ENCODE measurements at places on chromosomes 5 and 9.

DNA sequence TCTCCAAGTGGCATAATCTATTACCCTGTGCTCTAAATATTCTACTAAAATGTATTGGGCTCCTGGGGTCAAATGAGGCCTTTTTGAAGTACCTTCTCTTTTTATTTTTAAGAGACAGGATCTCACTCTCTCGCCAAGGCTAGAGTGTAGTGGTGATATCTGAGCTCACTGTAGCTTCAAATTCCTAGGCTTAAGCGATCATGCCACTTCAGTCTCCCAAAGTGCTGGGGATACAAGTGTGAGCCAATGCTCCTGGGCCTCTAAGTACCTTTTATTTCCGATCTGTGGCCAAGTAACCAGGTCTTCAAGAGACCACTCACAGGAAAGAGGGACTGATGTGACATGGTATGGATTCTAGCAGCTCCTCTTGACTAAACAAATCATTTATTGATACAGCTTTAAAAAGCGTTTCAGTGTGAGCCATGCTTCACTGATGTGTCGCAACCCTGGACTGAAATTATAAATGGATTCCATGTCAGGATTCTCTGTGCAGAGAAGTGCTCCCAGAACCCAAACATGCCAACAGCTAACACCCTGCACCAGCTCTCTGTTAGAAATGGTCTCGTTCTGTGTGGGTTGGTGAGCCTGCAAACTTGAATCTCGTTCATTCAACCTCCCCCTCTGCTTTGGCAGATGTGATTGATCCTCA is 477.8 kb downstream of the HINT1 start:
- DNase-seq: no peak

DNA sequence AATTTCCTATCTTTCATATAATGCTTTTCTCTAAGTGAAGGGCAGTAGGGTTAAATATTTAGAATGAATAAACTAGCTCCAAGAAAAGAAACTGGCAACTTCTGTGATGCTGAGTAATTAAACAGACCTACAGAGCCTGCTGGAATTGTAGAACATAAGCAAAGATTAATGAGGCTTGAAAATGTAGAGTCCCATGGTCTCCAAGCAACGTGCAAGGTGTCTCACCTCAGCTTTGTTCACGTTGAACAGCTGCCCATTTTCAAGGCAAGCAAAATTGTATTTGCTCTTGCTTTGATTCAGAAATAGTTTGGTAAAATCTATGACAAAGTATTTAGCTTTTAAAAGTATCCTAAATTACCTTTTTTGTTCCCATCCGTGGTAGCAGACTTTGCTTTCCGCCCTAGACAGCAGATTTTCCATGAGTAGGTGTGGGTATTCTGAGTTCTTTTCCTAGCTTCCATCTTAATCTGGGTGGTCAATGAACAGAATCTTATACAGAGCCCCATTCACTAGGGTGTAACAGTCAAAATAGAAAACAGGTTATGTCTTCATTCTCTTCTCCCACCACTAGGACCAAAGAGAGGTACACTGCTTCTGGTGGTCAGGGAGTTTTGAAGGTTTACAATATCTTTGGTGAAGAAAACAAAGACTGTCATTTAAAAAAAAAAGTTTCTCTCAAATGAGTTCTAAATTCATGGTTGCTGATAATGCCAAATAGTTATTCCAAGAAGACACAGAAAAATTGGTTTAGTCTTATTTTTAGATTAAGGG is 52.1 kb upstream of the TYRP1 start:
- no peak for DNase-seq

- DNase-seq: no peak
Observed at GRCh38 chr5:154794525-154795234, 39.5 kb downstream of the LARP1 start.

GRCh38 chr9:27053369-27054022 is 48.0 kb upstream of the LRRC19 start:
- DNase-seq: no peak

GRCh38 chr5:1963358-1963757 is 80.6 kb upstream of the IRX4 start:
- DNase-seq: no peak

DNA sequence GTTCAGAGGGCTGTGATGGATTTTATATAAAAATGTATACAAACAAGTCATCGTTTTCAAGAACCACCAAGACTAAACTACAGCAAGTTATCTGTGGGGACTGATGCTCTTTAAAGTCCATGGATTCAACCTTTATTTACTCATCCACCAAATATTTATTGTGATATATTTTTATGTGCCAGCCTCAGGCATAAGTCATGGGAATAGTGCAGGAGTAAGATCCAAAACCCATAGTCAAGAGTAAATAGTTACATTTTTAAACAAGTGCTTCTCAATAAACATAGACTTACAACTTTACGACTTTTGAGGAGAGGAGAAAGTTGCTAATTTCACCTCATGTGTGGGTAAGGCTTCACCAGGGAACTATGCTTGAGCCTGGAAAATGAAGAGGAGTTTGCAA is 24.6 kb downstream of the MACIR start:
- no peak for DNase-seq

- DNase-seq: no peak
Observed at GRCh38 chr9:16729651-16730050, 140.8 kb downstream of the BNC2 start.

DNA sequence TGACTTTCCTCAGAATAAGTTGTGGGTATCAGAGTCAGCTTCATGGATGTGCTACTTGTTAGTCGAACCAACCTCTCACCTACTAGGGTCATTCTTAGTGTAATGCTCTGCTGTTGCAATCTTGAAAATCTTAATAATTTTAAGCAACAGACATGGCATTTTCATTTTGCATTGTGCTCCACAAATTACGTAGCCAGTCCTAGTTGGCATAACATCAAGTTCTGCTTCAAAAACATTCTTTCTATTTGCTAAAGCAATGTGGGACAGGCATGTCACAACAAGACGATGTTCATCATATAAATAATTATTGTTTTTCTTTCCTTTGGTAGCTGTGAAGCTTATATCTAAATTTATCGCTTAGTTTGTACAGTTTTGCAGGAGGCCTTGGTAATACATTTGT is 39.3 kb upstream of the CDH12 start:
- DNase-seq: no peak

DNA sequence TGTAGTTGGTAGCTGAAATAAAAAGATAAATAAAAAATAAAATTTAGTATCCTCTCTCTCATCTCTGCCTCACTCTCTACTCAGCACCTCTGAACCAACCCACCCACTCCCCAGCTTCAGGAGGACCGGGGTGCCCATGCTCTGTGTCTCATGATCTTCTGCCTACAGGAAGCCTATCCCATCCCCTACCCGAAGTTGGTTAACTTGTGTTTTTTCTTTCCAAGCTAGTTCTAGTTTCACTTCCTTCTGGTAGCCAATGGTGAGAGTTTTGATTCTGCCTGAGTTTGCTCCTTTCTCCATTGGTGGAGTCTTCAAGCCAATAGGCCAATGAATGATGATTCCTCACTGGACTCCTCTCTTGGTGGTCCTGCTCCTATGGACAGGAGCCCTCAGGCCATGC is 32.1 kb downstream of the SNX24 start:
- no peak for DNase-seq

DNA sequence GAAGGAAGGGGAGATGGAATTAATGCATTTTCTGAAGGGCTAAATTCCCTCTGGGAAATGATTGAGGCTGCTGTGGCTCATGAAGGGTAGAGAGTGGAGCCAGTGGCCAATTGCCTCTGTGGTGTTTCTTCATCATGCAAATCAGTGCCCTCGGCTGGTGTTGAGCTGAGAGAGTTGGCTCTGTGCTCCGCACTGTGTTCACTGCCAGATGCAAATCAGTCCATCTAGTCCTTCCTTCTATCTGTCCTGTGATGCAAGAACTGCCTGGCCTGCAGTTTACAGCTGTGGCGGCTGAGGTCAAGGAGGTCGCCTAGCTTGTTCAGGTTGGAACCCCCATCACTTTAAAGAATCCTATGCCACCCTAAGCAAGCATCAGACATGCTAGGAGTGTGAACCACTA is 6.0 kb downstream of the TMEM171 start:
- no peak for DNase-seq

DNA sequence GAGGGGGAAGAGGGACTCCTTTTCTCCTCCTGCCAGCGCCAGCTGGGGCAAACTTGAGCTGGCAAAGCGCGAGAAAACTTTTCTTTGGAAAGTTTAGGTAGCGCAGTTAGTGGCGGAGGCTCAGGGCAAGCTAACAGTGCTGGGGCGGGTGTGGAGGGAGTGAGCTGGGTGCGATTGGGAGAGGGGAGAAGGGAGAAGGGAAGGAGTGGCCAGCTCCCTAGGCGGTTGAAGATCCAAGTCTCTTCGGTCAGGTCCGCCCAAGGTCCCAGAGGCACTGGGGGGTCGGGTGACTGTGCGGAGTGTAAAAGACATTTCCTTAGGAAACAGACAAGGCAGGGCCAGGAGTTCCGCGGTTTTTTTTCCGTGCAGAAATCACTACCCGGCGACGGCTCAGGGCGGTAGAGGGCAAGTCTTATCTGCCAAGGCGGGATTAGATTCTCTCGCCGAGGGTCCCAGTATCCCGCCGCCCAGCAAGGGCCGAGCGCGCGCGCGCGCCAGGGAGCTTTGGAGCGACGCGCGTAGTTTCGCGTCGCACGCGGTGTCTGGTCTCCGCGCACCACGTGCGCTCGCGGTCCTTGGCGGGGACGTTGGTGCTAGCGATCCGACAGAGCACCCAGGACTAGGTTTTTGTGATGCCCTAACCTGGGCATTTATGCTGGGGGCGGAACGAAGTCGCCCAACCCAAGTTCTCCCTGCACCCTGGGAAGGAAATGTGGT is 33.6 kb upstream of the NFIB start:
- DNase-seq: no peak
